ENCODE measurements at places on chromosomes 6 and 20.
A peak's percentile ranks its signal among the peaks of the same experiment; 100 is the strongest.

DNA sequence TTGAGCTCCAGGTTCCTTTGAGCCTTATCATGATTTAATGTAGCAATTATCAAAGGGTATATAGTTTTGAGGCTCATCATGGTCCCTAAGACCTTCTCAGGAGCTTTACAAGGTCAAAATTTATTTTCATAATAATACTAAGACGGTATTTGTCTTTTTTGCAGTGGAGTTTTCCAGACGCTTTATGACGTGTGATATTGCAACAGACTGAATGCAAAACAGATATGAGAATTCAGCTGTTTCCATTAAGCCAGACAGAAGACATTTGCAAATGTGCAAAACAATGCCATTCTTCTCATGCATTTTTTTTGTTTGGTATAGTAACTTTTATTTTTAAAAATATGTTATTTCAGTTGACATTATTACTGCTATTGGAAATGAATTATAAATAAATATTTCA lies 24.7 kb upstream of the CNKSR3 start:
- DNase-seq, result no peak

GRCh38 chr6:66555082-66555481 lies 848.1 kb upstream of the EYS start:
- no peak for DNase-seq

DNA sequence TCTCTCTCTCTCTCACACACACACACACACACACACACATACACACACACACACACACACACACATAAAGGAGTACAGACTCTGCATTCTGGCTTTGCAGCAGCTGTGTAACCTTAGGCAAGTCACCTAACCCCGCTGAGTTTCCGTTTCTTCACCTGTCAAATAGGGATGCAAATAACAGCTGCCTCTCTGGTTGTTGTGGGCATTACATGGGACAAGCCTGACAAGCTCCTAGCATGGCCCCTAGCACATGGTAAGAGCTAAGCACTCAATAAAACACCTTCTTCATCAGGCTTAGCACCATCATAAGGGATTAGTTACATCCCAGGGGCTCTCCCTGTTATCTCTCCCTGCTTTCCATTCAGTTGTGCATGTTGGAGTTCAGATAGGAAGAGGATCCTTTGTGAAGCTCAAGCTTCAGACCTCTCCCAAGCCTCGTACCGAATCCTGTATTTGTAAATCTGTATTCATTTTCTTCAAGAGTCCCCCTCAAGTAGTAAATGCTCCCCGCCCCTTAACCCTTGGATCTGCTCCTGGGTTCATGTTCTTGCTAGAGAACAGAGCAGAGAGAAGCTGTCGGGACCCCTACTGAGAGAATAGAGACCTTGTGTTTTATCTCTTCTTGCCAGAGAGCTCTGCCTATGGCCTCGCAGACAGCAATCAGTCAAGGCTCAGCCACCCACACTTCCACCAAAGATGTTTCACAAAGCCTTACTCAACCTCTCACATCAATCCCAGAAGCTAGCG lies 2.2 kb downstream of the SLC13A3 start:
- DNase-seq, result no peak

- no peak for DNase-seq
Measured at GRCh38 chr20:49471397-49471796, 11.1 kb downstream of the KCNB1 start.

GRCh38 chr20:62900692-62901584 lies 25.4 kb downstream of the DIDO1 start:
- DNase-seq, result peak; percentile 30

- no peak for DNase-seq
Measured at GRCh38 chr6:41639809-41640371, 1.6 kb downstream of the MDFI start.

- no peak for DNase-seq
Measured at GRCh38 chr6:158780246-158780884, 38.8 kb downstream of the EZR start.

DNA sequence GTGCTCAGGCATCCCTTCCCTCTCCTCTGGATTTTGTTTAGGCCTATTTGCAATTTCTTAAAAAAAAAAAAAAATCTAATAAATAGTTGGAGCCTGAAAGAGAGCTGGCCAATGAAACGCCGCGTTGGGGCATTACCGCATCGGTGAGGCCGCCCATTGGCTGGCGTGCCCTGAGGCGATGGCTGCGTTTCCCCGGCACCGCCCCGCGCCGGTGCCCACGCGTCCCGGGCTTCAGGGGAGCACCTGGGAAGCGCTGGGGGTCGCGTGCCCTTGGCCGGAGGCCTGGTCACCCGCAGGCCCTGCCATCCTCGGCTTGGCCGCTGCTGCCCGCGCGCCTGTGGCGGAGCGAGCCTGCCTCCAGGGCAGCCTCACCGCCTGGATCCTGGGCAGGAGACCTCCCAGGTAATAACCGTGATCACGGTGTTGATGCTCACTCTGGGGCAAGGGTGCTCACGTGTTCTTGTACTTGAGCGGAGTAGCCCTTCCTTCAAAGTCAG lies 155.4 kb downstream of the NRN1 start:
- peak; percentile 80 for DNase-seq

GRCh38 chr20:11329271-11329670 lies 588.4 kb upstream of the BTBD3 start:
- DNase-seq, result no peak

DNA sequence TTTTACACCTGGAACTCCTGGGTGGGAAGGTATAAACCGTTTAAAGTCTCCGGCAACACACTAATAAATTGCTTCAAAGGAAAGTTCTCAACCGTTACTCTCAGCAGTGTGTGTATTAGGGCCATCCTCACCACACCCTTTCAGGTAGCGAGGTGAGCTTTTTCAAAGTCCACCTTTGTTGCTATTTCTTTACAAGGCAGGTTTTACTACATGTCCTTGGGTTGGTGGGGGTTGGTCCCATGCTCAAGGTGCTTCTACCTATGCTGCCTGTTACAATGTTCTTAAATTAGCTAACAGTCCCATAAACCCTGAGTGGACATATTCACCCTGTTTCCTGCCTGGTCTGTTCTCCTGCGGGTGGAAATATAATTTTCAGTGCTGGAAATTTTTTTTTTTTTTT lies 13.2 kb upstream of the OSER1 start:
- no peak for DNase-seq

- DNase-seq, result peak; percentile 32
Measured at GRCh38 chr6:155050311-155050710, 55.2 kb downstream of the TIAM2 start.

DNA sequence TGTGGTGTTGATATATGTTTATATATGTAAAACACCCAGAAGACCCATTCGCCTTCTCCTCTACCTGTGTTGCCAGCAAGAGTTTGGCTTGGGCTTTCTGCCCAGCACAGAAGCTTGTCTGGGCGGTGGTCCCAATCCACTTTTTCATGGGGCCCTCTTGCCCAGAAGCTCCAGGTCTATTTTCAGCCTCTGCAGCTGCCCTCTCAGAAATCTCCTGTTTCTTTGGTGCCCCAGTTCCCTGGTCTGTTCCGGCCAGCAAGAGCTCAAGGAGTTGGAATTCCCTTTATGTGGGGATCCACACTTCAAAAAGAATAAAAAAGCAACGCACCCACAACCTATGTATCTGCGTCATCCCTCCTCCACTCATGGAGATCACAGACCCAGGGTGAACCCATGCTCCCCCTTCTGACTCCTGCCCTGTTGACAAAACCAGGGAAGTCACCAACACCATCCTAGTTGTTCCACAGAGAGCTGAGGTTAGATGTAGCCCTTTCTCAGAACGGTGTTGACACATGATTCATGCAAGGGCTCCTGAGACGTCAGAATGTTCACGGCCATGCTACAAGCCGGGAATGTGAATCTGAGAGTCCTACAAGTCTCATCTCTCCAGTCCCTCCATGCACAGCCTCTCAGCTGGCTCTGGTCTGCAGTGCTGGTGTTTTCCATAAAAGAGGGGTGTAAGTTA lies 156.8 kb upstream of the RIN2 start:
- no peak for DNase-seq

DNA sequence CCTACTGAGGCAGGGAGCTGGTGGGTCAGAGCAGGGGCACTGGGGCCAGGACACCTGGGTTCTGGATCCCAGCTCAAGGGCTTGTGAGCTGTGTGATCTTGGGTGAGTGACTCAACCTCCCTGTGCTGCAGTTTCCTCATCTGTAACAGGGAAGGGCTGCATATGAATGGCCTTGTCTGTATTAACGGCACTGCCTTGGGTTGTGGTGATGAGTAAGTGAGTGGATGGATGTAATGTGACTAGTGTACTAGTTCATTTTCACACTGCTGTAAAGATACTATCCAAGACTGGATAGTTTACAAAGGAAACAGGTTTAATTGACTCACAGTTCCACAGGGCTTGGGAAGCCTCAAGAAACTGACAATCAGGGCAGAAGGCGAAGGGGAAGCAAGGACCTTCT lies 233.5 kb downstream of the TAF4 start:
- no peak for DNase-seq

- no peak for DNase-seq
Measured at GRCh38 chr6:78868116-78868515, 765 bp downstream of the IRAK1BP1 start.

DNA sequence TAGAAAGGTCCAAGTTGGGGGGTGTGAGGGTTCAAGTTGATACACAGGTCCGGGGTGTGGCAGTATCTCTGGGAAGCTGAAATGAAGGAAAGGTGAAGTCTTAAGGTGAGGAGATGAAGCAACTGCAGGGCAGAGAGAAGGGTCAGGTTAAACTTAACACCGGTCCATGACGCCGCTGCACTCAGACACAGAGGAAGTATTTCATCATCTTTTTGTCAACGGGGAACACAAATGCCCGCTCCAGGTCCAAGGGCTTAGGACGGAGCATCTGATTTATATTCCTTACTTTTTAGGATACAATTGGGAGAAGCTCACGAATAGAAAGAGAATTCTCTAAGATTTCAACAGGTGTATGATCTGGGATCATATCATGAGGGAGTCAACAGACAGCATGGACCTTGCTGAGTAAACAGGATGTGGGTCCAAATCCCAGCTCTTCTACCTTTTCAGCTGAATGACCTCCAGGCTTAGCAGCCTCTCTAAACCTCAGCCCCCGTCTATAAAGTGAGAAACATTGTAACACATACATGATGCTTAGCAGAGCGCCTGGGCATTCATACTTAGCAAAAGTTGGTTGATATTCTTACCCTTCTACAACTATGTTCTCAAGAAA lies 197.5 kb downstream of the ATXN1 start:
- no peak for DNase-seq

- DNase-seq, result no peak
Measured at GRCh38 chr6:44423306-44423705, 35.8 kb downstream of the CDC5L start.

GRCh38 chr6:150841189-150841588 lies 24.3 kb upstream of the MTHFD1L start:
- DNase-seq, result no peak
